ENCODE measurements at places on chromosomes 12 and 14. TPM values are rescaled to one million over a fixed set of nuclear protein-coding genes. Genes with fewer than 3 reads are reported as not detected.

DNA sequence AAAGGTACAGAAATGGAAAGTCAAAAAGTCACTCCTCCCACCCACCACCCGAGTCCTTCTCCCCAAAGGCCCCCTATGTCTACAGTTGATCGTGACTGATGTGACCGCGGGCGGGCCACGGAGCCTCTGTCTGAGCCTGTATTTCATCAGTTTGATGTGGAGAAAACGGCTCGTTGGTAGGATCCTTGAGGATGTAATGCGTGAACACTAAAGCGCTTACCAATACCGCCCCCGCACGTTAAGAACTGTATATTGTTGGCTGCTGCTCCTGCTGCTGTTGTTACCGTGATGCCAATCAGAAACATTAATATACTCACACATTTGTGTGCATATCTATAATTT lies 24.6 kb upstream of the UBC start:
- DNase-seq: peak; percentile 82

- no peak for DNase-seq
Measured at GRCh38 chr14:93049315-93049714, 66.4 kb downstream of the ITPK1 start.

DNA sequence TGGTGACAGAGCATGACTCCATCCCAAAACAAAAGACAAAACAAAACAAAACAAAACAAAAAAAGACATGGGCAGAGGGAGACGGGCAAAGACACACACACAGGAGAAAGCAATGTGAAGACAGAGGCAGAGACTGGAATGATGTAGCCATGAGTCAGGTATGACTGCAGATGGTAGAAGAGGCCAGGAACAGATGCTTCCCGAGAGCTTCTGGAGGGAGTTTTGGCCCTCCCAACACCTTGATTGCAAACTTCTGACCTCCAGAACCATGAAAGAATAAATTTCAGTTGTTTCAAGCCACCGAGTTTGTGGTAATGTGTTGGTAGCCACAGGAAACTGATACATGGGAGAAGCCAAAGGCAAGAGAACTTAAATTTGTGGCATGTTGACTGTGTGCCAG lies 27.1 kb downstream of the VWF start:
- DNase-seq: no peak

DNA sequence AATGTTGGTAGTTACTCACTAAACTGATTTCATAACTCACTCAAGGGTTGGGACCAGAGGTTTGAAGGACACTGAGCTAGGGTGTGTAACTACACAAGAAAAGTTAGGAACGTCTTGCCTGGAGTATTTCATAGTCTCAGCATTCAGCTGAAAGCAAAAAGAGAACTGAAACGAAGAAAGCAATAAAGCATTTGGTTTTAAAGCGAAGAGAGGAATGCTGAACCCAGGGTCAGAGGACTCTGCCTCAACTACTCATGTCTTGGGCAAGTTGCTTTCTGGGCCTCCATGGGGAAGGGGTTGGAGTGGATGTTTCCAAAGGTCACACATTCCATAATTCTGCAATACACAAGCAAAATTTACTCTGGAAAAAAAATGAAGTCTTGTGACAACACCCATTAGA lies 1.4 kb downstream of the GNS start:
- DNase-seq: no peak

DNA sequence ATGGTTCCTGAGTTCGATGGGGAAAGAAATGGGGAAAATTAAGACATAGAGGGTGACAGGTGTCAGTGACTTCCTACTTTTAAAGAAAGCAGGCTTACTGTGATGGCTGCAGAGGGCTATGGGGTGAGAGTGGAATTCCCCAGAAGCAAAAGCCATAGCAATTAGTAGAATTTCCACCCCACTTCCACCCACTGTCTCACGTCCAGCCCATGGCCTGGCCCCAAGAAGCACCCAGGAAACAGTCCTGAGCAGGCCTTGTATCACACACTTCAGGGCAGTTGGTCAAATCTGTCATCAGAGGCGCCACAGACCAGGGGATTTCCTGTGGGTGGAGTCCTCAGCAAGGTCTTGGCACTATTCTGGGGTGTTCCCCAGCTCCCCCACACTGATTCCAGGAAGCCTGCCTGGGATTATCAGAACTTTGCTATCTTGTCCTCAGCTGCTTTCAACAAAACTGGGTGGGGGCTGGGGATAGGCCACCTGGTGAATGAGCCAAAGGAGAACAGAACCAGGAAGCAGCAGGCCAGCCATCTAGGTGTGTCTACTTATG lies 120.1 kb upstream of the CCND2 start:
- peak; percentile 95 for DNase-seq

The DBX2 gene
- total RNA-seq: not detected

GRCh38 chr14:56738020-56738419 lies 72.3 kb downstream of the OTX2 start:
- DNase-seq: no peak

DNA sequence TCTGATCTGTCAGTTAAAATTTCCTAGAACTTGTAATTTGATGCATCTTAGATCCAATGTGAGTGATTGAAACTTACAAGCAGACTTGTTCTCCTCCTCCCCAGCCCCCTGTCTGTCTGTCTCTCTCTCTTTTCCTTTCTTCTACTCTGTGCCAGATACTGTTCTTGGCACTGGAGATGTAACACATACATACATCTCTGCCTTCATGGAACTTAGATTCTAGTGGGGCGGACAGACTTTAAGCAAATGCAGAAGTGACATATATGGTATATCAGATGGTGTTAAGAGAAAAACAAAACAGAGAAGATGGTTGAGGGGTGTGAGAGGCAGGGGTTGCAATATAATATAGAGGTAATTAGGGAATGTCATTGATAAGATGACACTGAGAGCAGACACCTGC lies 6.6 kb downstream of the CHST11 start:
- DNase-seq: no peak

The SPATA7 gene
- total RNA-seq: 4.5 TPM

DNA sequence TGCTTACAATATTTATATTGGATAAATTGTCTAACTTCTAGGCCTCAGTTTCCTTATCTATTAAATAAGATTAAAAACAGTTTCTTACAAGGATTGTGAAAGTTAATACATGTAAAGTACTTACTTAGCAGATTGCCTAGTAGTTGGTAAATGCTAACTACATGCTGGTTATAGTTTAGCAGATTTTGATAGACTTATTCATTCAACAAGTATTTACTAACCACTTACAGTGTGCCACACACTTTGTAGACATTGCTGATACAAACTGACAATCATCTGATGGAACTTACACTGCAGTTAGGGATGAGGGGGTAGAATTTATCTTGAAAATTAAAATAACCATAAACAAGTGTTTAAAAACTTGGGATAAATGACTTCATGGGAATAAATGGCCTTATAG lies 50.4 kb downstream of the ARID2 start:
- no peak for DNase-seq

DNA sequence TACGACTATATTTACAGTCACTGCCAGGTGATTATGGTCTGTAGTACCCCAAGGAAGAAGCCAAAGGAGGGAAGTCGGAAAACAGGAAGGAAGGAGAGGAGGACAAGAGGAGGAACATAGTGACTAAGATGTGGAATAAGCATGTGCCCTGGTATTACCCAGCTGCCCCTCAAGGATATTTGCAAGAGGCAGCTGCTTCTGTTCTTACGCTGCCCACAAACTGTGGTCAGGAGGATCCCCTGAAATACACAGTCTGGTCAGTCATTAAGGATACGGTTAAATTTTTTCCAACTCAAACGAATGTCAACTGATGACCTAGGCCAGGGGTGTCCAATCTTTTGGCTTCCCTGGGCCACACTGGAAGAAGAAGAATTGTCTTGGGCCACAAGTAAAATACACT lies 126.5 kb downstream of the CMAS start:
- no peak for DNase-seq

GRCh38 chr14:99609245-99610170 lies 5.5 kb upstream of the CCDC85C start:
- DNase-seq: no peak

- DNase-seq: no peak
Measured at GRCh38 chr12:33560653-33561208, 121.1 kb upstream of the SYT10 start.

- peak; percentile 75 for DNase-seq
Measured at GRCh38 chr12:10153271-10154144, 18.4 kb downstream of the OLR1 start.

GRCh38 chr12:121903202-121903601 lies 14.6 kb downstream of the PSMD9 start:
- DNase-seq: no peak

The BICD1 gene
- 22.6 TPM for total RNA-seq

The TAS2R8 gene
- not detected for total RNA-seq

The IQSEC3 gene
- 2.2 TPM for total RNA-seq

DNA sequence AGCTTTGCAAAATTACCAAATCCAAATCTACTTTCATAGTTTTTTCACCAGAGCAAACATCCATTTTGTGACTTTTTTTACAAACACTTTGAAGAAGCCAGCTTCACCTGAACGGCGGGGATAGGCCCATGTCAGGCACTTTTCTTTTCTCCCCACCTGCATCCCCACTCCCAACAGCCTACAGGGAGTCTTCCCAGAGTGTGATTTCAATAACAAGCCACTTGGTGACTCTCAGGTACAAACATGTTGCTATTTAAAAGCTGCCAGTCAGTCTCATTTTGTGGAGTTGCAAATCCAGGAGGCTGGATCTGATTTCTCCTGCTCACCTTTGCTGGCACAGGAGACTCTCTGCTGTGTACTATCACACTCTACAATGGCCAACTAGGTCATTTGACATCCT lies 285.5 kb downstream of the KCNH5 start:
- no peak for DNase-seq

DNA sequence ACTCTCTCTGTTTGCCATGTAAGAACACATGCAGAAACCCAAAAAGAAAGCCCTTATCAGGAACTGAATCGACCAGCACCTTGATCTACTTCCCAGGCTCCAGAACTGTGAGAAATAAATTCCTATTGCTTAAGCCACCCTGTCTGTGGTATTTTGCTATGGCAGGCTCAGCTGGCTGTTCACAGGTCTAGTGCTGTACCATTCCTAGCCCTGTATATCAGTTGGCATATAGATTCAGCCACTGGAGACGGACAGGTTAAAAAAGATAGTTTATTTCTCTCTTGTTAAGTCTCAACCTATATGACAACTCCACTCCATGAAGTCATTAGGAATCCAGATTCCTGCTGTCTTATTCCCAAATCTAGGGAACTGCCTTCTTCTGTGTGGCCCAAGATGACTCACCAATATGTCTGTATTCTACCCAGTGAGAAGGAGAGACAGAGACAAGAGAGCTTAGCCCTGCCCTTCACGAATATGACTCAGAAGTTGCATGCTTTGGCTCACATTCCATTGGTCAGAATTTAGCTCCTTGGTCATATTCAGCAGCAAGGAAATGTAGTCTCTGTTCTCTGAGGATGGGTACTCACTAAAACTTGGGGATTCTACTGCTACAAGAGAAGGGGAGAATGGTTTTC lies 57.0 kb downstream of the PLEKHG7 start:
- no peak for DNase-seq

DNA sequence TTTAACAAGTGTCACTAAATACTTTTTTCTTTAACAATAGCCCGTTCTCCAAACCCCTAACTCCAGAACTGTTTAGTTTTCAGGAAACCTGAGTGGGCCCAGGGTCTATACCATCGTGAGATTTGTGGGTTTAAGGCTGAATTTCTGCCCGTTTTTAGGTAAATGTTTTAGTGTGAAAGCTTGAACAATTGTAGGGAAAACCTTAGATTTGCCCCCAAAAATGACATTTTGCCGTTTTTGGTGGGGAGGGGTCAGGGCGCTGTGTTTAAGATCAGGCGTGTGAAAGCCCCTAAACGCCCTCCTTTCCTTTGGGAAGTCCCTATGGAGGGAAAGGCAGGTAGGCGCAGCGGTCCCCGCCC lies 320 bp upstream of the PRPF39 start:
- DNase-seq: no peak

The AQP2 gene
- total RNA-seq: not detected

The PTHLH gene
- 0.35 TPM for total RNA-seq

GRCh38 chr12:2417481-2418160 lies 364.8 kb downstream of the CACNA1C start:
- DNase-seq: no peak

The SP7 gene
- total RNA-seq: not detected

The ASCL1 gene
- not detected for total RNA-seq

- DNase-seq: no peak
Measured at GRCh38 chr12:87165733-87166375, 863.3 kb downstream of the C12orf50 start.

DNA sequence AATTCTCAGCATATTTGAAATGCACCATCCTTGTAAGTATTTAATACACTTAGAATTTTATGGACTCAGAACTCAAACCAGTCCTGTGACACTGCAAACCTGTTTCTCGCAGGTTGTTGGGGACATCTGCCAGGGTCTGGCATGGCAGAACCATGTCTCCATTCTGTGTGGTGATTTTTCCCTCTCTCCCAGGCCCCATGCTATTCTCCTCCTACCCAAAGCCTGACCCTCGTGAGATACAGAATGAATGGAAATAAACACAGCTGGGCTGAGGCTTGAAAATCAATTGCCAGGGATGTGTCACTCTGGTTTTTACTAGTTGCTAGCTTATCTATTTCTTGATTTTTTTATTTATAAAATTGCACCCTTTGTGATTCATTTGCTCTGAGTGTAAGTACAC lies 19.8 kb downstream of the TPH2 start:
- DNase-seq: no peak

The NKX2-1 gene
- not detected for total RNA-seq

DNA sequence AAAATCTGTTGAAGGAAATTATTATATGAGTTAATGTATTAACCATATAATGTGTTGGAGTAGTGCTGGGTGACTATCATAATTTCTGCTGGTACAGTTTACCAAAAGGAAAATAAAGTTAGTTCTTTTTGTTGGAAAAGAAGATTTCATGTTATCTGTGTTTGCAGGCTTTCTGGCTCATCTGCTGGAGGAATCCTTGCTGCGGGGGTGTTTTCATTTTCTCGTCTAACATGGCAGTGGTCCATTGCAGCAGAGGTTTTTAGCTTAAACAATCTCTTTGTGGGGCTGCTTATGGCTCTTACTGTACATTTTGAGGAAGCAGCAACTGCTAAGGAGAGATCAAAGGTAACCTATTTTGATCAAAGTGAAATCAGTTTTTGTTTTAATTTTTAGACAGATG lies 24.1 kb downstream of the TMEM260 start:
- no peak for DNase-seq

- no peak for DNase-seq
Measured at GRCh38 chr12:102911320-102911719, 5.7 kb downstream of the PAH start.

DNA sequence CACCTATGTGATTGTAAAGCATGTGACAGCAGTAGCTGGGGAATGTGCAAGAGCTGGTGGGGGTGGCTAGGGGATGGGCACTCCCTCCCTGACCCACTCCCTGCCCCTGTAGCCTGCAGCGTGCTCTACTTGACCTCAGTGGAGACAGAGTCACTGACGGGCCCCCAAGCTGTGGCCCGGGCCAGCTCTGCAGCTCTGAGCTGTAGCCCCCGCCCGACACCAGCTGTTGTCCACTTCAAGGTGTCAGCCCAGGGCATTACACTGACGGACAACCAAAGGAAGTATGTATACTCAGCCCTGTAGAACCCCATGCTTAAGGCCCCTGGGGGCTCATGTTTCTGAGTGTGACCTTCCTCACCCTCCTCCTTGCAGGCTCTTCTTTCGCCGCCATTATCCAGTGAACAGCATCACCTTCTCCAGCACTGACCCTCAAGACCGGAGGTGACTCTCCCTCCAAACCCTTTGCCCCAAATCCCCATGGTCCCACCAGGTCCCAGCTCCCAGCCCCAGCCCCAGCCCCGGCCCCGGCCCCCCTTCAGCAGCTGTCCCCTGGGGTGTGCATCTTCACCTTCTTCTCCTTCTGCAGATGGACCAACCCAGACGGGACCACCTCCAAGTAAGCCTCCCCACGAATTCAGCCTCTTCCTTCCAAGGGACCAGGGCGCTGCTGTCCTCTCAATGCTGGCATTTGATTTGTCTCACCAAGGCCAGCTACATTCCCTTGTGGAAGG lies 13.3 kb downstream of the TNS2 start:
- no peak for DNase-seq

- peak; percentile 94 for DNase-seq
Measured at GRCh38 chr14:58298477-58299400, at the start of gene ARID4A. Gene ARID4A (plus strand): TSS chr14:58298555. CDS start chr14:58299855, 1,300 bp downstream.
